Activated naive CD4-positive, alpha-beta T cell treated with anti-CD3 and anti-CD28 coated beads, Interleukin-2, amount 10 ng/mL, durations not matched to agents 7 days and 5 days (primary cell): ENCODE measurements at places on chromosomes 16 and 17.

DNA sequence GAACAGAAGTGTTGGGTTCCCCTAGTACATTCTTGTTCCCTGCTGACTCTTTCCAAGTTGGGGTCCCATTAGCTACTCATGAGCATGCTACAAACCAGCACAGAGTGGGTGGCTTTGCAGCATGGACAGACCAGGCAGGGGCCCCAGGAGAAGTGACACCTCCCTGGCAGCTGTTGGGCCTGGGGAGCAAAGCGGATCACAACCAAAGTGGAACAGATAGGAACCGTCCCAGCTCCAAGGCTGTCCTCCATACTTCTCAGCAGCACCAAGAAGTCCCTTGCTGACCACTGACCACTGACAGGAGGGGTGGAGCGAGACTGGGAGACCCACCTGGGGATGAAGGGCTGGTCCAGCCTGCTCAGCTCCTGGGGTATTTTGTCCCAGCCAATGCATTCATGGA, 12.4 kb upstream of the GFAP start:
- no peaks in the 10 kb centered on the region for H3K4me1 ChIP-seq
- peaks cover 57% of the 10 kb centered on the region for H3K36me3 ChIP-seq
- DNase-seq, result no peak
- no peak overlapping the region for H3K4me3 ChIP-seq

GRCh38 chr17:77200711-77201110, 59.9 kb downstream of the SEC14L1 start:
- DNase-seq, result no peak
- H3K4me3 ChIP-seq, result no peak overlapping the region
- no peak overlapping the region for H3K27ac ChIP-seq
- no peaks in the 10 kb centered on the region for H3K4me1 ChIP-seq
- H3K36me3 ChIP-seq, result peaks cover 73% of the 10 kb centered on the region

GRCh38 chr17:1367351-1367745, 32.7 kb downstream of the YWHAE start:
- no peak for DNase-seq
- no peak overlapping the region for H3K4me3 ChIP-seq
- peaks cover 20% of the 10 kb centered on the region for H3K36me3 ChIP-seq
- H3K4me1 ChIP-seq, result peaks cover 52% of the 10 kb centered on the region
- H3K27ac ChIP-seq, result peak overlapping the region; percentile 42

GRCh38 chr17:6752068-6752909, 3.6 kb upstream of the XAF1 start:
- H3K4me3 ChIP-seq, result no peak overlapping the region
- no peak overlapping the region for H3K27ac ChIP-seq
- H3K27me3 ChIP-seq, result peaks cover 20% of the 10 kb centered on the region

GRCh38 chr16:66188917-66189725, 177.4 kb upstream of the CDH5 start:
- H3K27me3 ChIP-seq, result no peaks in the 10 kb centered on the region
- no peak overlapping the region for H3K27ac ChIP-seq
- no peaks in the 10 kb centered on the region for H3K4me1 ChIP-seq
- no peaks in the 10 kb centered on the region for H3K36me3 ChIP-seq
- no peak overlapping the region for H3K4me3 ChIP-seq

DNA sequence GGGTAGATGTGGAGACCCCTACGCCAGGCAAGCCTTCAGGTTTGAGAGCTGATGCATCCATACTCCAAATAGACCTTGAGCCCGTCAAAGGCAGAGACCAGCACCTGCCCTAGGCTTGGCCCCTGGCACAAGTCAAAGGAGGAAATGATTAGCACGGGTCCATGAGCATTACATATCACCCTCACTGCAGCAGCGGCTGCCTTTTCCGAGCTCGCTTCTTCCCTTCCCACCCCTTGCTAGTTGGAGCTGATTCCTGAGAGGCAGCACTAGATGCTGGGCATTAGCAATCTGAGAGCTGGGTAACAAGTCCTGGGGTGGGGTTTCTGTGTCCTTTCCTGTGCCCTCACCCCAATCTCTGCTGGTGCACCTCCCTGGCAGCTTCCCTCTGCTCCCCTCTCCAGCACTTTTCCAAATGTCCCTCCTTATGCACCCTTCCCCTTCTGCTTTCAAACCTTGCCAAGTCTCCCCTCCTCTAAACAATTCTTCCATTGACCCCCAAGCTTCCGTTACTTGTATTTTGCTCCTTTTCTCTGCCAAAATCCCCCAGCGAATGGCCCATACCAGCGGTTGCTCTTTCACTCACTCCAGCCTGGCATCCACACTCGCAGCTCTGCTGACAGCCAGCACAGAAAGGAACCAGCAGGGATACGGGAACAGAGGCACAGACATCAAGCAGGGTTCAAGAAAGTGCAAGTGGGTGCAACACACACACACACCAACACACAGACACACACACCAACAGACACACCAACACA, 3.0 kb downstream of the CDRT4 start:
- no peak overlapping the region for H3K27ac ChIP-seq
- H3K4me1 ChIP-seq, result no peaks in the 10 kb centered on the region
- no peaks in the 10 kb centered on the region for H3K27me3 ChIP-seq
- DNase-seq, result no peak
- no peak overlapping the region for H3K4me3 ChIP-seq

GRCh38 chr17:34757611-34758010, 178.2 kb downstream of the TMEM132E start:
- DNase-seq, result no peak
- H3K4me1 ChIP-seq, result no peaks in the 10 kb centered on the region
- H3K4me3 ChIP-seq, result no peak overlapping the region
- peaks cover 9% of the 10 kb centered on the region for H3K27me3 ChIP-seq

DNA sequence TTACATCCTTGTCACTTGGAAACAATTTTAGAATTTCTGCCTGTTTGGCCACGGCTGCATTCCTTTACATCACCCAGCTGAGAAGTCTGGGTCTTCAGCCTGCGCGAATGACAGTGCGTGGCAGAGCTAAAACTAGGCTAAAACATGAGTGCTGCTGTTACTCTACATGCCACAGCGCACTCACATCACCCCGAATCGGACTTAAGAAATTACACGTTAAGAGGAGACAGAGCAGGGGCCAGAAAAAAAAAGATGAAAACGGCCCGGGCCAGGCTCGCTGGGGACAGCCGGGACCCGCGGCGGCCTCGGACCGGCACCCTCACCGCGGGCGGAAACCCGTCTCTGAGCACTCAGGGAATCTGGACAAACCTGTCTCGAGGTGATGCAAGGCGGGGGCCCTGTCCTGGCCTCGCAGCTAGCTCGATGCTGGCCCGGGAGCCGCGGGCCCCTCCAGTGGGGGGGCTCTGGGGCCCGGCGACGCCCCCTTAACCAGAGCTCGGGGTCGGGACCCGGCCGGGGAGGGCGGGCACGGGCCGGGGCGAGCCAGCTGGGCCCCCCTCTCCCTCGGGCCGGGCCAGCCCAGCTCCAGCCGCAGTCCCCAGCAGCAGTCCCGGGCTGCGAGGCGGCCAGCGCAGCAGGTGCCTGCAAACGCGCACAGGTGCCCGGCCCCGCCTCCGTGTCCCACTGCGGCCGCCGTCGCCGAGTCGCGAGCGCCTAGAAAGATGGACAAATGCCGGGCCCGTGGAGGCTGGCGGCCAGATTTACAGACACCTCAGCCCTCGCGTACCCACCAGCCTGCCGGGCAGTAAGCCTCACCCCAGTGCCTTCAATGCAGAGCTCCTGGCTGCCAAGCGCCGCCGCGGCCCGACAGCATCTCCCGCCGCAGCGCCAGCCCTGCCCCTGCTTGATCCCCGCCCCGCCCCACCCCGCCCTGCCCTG, at the start of gene AKTIP:
Gene AKTIP, minus strand, starts transcription at position 879 of the 939 bp plus-strand sequence. CDS start 2,950 bp downstream, outside the sequence.
- DNase-seq, result peak; percentile 55
- peak within 1 kb of the TSS; percentile 93 for H3K4me3 ChIP-seq
- peaks cover 55% of the 10 kb centered on the region for H3K4me1 ChIP-seq
- peaks cover 40% of the 10 kb centered on the region for H3K36me3 ChIP-seq

DNA sequence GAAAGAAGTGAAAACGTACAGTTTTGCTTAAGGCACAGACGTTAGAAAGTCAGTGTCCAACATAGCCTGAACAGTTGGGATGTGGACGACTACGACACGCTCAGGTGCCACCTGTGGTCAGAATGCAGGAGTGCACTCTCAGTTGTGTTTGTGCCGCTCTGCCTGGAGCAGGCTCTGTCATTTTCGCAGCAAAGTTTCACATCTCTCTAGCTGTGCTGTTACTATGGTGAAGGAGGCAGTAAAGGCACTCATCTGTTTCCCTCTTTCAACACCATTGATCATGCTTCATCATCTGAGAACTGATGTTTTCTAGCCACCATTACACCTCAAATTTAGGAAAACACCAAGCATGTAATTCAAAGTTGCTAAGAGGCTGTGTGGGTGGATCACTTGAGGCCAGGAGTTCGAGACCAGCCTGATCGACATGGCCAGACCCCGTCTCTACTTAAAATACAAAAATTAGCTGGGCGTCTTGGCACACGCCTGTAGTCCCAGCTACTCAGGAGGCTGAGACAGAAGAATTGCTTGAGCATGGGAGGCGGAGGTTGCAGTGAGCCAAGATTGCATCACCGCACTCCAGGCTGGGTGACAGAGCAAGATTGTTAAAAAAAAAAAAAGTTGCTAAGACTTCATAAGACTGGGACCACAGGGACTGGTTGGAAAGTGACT, 44.9 kb upstream of the DNAJA2 start:
- H3K36me3 ChIP-seq, result no peaks in the 10 kb centered on the region
- H3K27me3 ChIP-seq, result no peaks in the 10 kb centered on the region
- peak; percentile 56 for DNase-seq
- peaks cover 21% of the 10 kb centered on the region for H3K4me1 ChIP-seq
- H3K27ac ChIP-seq, result no peak overlapping the region

DNA sequence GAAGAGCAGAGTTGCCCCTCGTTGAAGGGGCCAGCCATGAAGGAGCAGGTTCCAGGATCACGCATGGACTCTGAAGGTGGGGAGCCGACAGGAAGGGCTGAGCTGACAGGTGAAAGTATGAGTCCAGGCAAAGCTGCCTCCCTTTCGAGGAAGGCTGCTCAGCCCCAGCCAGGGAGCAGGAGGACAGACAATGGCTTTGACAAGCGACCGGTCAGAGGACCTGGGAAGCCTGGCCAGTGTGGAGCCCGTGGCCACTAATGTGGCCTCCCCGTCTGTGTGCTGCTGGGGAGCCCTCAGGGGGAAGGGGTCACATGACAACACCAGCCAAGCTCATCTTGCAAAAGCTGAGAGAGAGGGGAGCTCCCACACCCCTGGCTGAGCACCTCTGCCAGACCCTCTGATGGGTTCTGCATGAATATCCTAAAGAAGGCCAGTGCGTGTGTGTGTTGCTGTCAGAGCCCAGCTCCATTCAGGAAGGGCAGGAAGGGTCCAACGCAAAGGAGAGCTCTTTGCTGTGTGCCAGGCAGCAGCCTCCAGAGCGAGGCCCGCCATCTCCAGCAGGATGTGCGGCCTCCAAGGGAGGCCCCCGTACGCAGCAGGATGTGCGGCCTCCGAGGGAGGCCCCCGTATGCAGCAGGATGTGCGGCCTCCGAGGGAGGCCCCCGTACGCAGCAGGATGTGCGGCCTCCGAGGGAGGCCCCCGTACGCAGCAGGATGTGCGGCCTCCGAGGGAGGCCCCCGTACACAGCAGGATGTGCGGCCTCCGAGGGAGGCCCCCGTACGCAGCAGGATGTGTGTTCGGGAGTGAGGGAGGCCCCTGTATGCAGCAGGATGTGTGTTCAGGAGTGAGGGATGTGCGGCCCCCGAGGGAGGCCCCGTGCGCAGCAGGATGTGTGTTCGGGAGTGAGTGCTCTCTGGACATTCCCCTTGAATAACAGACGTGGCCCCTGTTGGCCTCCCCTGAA, 102.1 kb upstream of the CHMP6 start:
- H3K4me1 ChIP-seq, result peaks cover 73% of the 10 kb centered on the region
- H3K27ac ChIP-seq, result peak overlapping the region; percentile 95
- peaks cover 71% of the 10 kb centered on the region for H3K36me3 ChIP-seq
- DNase-seq, result peak; percentile 47
- no peaks in the 10 kb centered on the region for H3K27me3 ChIP-seq

GRCh38 chr17:40751065-40751464, 4.1 kb downstream of the KRT25 start:
- DNase-seq, result no peak
- no peak overlapping the region for H3K27ac ChIP-seq
- H3K4me1 ChIP-seq, result no peaks in the 10 kb centered on the region
- no peak overlapping the region for H3K4me3 ChIP-seq

GRCh38 chr16:57284209-57284951, at the start of gene PLLP:
Gene PLLP (minus strand): TSS chr16:57284672. CDS start chr16:57284540, 132 bp downstream.
- peaks cover 26% of the 10 kb centered on the region for H3K4me1 ChIP-seq
- peak; percentile 54 for DNase-seq
- H3K27me3 ChIP-seq, result peaks cover 66% of the 10 kb centered on the region
- no peaks in the 10 kb centered on the region for H3K36me3 ChIP-seq

- DNase-seq, result no peak
- H3K27me3 ChIP-seq, result no peaks in the 10 kb centered on the region
- no peak overlapping the region for H3K27ac ChIP-seq
- peaks cover 48% of the 10 kb centered on the region for H3K36me3 ChIP-seq
These were observed 3.5 kb downstream of the SLC7A6 start for GRCh38 chr16:68267612-68268405.

GRCh38 chr16:11144122-11144521, 111.9 kb downstream of the SOCS1 start:
- no peak overlapping the region for H3K4me3 ChIP-seq
- DNase-seq, result no peak
- peaks cover 32% of the 10 kb centered on the region for H3K36me3 ChIP-seq
- no peaks in the 10 kb centered on the region for H3K27me3 ChIP-seq
- H3K27ac ChIP-seq, result no peak overlapping the region
- peaks cover 49% of the 10 kb centered on the region for H3K4me1 ChIP-seq

DNA sequence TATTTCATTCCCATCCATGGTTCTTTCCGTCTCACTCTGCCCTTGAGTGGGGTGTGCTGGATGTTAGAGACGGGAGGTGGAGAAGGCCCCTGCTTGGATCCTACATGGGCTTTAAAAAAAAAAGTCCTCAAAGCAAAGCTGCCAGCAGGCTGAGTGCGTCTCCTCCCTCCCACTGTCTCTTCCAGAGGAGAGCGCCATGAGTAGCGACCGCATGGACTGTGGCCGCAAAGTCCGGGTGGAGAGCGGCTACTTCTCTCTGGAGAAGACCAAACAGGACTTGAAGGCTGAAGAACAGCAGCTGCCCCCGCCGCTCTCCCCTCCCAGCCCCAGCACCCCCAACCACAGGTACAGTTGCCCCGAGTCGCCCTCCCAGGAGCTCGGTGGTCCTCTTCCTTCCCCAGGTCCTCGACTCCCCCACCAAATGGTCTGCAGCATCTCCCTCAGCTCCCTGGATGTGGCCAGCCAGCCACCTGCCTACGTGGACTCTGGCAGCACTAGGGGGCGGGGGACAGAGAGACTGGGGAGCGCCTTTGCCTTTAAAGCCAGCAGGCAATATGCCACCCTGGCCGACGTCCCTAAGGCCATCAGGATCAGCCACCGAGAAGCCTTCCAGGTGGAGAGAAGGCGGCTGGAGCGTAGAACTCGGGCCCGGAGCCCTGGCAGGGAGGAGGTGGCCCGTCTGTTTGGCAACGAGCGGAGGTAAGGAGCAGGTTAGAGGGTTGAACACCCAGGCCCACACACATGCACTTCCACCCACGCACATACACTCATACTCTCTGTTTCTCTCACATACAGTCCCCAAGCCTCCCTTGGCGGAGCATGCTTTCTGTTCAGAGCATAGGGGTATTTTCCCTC, 68.2 kb downstream of the PLD6 start:
- DNase-seq, result no peak
- peaks cover 16% of the 10 kb centered on the region for H3K36me3 ChIP-seq
- no peaks in the 10 kb centered on the region for H3K27me3 ChIP-seq

- H3K4me3 ChIP-seq, result peak overlapping the region; percentile 90
- no peaks in the 10 kb centered on the region for H3K36me3 ChIP-seq
- H3K27ac ChIP-seq, result peak overlapping the region; percentile 85
- DNase-seq, result no peak
- H3K4me1 ChIP-seq, result peaks cover 56% of the 10 kb centered on the region
These were observed 8.3 kb upstream of the MAP2K3 start for GRCh38 chr17:21276264-21276588.

GRCh38 chr16:86016201-86016965, 117.4 kb downstream of the IRF8 start:
- H3K27ac ChIP-seq, result no peak overlapping the region
- H3K27me3 ChIP-seq, result peaks cover 37% of the 10 kb centered on the region
- DNase-seq, result peak; percentile 43
- H3K4me3 ChIP-seq, result no peak overlapping the region
